ENCODE measurements at places on chromosomes 4 and X.

GRCh38 chr4:82770607-82771006 is 28.0 kb downstream of the SCD5 start:
- DNase-seq: no peak

DNA sequence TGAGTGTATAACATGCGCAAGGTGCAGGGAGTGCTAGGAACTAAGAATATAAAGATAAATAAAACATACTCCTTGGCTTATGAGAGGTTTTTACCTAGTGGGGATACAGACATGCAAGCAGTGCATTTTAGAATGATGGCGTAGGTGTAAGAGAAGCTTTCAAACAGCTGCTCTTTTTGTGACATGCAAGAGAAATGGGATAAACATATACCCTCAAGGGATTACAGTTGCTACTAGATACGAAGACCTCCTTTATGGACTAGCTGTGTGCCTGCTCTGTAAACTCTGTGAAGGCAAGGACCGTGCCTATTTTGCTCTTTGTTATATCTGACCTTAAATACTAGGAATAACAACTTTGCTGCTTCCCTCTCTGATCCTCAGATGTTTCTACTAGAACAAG is 39.0 kb upstream of the SLITRK4 start:
- DNase-seq: no peak

GRCh38 chr4:100590325-100590724 is 72.5 kb upstream of the EMCN start:
- no peak for DNase-seq

DNA sequence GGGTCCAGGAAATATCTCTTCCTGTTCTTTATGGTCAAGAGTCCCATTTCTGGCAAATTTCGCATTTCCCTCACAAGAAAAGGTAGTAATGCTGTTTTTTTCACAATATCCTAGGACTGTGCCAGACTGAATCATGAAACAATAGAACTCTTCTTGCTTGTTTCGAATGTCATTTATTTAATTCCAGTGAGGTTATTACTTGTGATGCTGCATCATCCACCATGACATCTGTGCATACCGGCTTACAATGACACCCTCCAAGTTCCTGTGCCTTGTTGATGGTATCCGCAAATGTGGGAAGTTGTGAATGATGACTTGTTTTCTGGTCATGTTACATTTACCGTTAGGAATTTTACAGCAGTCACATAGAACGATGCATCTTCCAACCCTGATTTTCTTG is 42.9 kb upstream of the SPRY1 start:
- DNase-seq: no peak

GRCh38 chrX:41923211-41923977 is at the start of gene CASK:
CASK (minus strand) TSS chrX:41923554; CDS start chrX:41922988, 566 bp downstream.
- DNase-seq: peak; percentile 85

GRCh38 chrX:20412871-20413486 is 146.3 kb upstream of the RPS6KA3 start:
- DNase-seq: no peak

- no peak for DNase-seq
Observed at GRCh38 chr4:165803005-165803404, 70.0 kb upstream of the TLL1 start.

- peak; percentile 41 for DNase-seq
Observed at GRCh38 chr4:87058356-87059073, 123.7 kb downstream of the AFF1 start.

- no peak for DNase-seq
Observed at GRCh38 chrX:82092307-82092706, 890.4 kb downstream of the SH3BGRL start.

DNA sequence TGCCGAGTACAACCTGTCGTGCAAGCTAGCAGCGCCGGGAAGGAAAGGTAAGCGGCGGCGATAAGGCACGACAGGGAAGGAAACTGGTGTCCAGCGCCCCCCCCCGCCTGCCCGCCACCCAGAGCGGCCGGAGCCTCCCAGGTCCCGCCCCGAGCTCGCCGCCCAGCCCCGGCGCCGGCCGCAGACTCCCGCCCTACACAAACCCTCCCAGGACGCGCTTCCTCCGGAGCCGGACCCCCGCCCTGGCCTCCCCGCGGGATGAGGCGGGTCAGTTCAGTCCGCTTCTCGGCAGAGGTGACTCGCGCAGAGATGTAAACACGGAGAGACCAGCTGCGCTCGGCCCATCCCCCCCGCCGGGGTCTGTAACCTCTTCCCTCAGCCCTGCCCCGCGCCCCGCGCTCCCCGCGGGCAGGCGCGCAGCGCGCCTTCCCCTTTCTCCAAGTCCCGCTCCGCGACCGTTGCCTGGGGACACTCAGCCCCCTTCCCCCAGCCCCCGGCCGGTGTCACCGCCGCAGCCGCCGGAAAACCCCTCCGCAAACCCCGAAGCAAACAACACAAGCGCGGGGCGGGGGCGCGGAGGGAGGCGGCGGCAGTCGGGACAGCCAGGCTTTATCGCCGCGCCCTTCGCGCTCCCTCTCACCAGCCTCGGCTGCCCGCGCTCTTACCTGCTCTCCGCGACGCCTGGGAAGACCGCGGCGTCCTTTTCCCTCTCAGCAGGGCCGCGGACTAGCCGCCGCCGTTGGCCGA is 543 bp downstream of the ELF2 start:
- peak; percentile 63 for DNase-seq

- DNase-seq: no peak
Observed at GRCh38 chrX:135324463-135324862, 15.2 kb downstream of the ETDC start.

- no peak for DNase-seq
Observed at GRCh38 chrX:14359727-14360126, 169.6 kb upstream of the GLRA2 start.

DNA sequence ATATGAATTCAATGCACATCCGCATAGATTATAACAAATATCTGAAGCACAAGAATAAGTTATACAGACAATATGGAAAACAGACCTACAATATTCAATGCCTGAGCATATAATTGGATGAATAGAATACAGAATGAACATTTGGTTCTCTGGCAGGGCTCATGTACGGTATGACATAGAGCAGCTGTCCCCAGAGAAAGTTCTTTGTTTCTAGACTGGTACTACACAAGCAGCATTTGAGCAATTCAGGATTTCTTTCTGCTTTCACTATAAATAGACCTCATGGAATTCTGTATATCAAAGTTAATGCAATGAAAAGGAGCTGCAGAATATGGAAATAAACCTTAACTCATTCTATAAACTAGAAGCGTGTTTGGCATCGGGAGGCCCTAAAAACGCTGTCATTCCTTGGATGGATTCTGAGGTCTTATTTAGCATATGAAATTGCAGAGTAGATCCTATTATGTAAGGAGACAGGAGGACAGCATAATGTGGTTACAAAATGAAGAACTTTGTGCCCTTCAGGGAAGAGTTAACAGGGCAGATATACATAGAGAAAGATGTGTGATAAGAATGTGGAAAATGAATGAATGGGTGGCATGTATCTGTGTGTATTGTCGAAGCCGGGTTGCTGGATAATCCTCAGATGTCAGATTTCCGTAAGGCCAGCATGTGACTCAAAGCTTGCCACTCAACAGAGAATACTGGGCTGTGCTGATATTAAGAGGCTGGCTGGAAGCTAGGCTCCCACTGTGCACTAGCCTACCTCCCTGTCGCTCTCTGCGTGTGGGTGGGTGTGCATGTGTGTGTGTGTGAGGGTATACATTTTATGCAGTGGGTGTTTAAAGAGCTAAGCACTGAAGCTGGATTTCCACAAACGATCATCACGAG is 103.3 kb upstream of the SLC4A4 start:
- no peak for DNase-seq

- DNase-seq: no peak
Observed at GRCh38 chrX:38854305-38854704, 53.0 kb downstream of the MID1IP1 start.

DNA sequence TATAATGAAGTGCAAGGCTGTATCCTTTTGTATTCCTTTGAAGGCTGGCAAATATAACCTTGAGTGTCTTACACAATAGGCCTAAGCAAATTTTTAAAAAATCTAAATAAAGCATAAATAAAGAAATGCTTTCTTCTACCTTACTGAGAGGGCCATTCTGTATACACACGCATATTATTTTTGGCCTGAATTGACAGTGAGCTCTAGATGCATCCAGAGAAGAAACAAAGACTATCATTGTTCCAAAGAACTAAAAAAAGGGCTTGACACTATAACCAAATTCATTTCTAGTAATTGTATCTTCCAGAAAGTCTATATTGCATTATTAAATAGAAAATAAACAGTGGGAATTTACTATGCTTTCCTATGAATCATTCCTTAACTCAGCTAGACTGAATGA is 100.2 kb downstream of the MAGEB17 start:
- DNase-seq: no peak

- no peak for DNase-seq
Observed at GRCh38 chrX:152902502-152902820, 4.6 kb downstream of the ZNF185 start.

DNA sequence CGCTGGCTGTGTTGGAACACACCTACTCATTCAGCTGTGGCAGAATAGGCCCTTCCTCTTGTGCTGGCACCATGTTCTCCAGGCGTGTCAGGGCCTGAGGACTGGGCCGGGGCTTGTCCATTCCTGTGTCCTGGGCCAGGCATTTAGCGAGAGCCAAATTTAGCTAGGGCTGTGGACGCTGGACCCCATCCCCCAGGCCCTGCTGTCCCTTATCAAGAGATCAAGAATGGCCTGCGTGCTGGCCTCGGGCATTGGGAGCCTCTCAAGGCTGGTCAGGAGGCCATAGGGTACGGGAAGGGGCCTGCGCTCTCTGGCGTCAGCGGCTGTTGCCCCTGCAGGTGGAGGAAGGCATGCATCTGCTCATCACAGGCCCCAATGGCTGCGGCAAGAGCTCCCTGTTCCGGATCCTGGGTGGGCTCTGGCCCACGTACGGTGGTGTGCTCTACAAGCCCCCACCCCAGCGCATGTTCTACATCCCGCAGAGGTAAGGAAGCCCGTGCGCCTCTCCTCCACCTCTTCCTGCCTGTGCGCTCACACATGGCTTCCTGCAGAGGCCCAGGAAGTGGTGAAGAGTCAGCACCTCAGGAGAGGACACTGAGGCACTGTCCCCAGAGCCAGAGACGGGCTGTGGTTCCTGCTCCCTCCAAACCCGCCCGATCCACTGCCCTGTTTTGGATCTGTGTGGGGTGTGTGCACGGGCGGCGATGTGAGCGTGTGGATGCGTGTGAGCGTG is 15.3 kb downstream of the ABCD1 start:
- DNase-seq: no peak

DNA sequence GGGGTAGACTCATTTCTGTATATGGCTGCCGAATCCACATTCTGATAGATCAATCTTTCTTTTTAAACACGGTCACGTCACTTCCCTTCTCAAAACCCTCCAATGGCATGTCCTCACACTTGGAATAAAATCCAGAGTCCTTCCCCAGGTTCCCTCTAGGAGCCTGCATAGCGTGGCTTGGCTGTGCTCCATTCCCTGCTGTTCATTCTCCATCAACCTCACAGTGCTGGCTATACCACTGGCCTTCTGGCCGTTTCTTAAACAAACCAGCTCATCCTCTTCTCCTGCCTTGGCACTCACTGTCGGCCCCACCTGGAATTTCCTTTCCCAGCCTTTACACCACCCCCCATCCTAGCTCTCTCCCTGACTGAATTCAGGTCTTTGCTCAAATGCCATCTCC is 77.1 kb downstream of the RBM47 start:
- no peak for DNase-seq

- DNase-seq: no peak
Observed at GRCh38 chr4:11702886-11703557, 274.3 kb upstream of the HS3ST1 start.

- DNase-seq: no peak
Observed at GRCh38 chr4:183321516-183321915, 710 bp downstream of the CLDN24 start.

- no peak for DNase-seq
Observed at GRCh38 chr4:68865760-68866159, 50.0 kb downstream of the UGT2B10 start.

DNA sequence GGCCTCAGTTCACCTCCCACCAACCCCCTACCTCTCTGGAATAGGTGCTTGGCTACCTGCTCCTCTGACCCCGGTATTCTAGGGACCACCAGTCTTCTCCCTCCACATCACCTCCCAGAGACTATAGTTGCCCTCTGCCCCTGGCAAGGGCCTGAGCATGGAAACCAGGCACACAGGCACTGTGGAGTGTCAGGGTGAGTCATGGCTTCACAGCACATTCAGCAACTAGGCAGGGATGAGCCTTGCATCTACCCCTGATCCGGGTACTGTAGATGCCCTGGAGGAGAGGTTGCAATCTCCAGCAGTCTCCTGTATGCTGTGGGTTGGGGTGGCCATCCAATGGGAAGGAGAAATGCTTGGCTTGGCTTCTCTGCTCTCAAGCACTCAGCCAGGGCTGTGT is 472.7 kb downstream of the IDS start:
- DNase-seq: no peak

- DNase-seq: no peak
Observed at GRCh38 chr4:109248322-109248900, 54.0 kb downstream of the COL25A1 start.

DNA sequence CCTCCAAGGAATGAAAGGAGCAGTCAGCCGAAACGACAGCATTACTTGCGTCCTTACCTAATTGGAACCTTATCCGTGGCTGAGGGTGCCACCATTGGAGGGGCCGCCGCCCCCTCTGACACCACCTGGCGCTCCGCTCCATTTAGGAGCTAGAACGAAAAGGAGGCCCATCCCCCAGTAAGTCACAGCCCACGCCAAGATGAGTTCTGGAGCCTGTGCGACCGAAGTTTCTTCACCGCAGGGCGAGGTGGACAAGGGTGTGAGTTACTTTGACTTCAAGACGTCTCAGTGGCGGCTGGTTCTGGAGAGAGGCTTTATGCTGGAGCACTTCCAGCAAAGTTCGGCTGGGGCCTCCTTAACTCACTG is 729 bp upstream of the IRF2 start:
- DNase-seq: peak; percentile 51

DNA sequence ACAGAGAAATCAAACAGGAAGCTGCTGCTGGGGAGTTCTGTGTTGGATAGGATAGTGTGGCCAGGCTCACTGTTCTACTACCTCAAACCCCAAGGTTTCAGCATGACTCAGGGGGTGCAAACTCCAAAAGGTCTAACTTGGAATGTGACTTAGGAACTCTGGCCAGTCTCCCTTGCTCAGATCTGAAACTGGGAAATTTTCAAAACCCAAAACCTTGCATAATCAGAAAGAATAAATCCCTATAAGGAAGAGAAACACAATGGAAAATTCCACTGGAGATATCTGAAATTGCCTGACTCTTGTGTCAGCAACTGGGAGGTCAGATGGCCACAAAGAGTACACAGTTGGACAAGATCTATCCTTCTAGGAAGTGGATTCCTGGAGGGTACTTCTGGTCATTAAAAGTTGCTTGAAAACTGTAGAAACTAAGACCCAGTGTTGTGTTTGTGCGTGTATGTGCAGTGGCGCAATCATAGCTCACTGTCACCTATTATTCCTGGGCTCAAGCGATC is 58.0 kb downstream of the PPEF2 start:
- no peak for DNase-seq

GRCh38 chrX:74779175-74779574 is 146.1 kb downstream of the NEXMIF start:
- DNase-seq: no peak

GRCh38 chrX:21606002-21606401 is 52.1 kb downstream of the KLHL34 start:
- no peak for DNase-seq

DNA sequence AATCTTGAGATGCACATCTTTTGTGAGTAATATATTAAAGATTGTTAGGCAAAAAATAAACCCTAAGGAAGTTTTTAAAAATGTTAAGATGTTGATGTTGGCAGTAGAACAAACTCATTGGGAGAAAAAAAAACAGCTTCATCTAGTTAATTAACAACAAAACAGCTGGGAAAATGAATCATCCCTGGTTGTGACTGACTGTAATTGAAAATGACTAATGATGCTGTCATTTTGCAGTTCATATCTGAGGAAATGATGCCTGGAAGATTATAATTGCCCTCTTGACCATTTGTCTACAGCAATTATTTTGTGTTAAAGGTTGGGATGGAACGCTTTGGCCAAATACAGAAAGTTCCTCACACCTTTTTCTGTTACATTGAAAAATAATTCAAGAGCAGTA is 760.4 kb upstream of the FTHL17 start:
- DNase-seq: no peak

All from activated T-helper 1 cell treated with anti-CD3 and anti-CD28 coated beads, Interleukin-2, amount 50 U/mL, for 16 hours (primary cell).